ENCODE measurements at places on chromosomes 6 and 20.

GRCh38 chr20:20021835-20022234 lies 4.7 kb downstream of the NAA20 start:
- DNase-seq = no peak

GRCh38 chr6:167089243-167090142 lies 33.4 kb upstream of the CCR6 start:
- DNase-seq = no peak

GRCh38 chr6:142855893-142856623 lies 88.9 kb downstream of the HIVEP2 start:
- DNase-seq = no peak

GRCh38 chr20:17645546-17646208 lies 36.4 kb downstream of the RRBP1 start:
- no peak for DNase-seq

GRCh38 chr6:132569170-132569569 lies 952 bp upstream of the TAAR6 start:
- DNase-seq = no peak

GRCh38 chr6:119426619-119427018 lies 77.1 kb upstream of the MAN1A1 start:
- DNase-seq = peak; percentile 96

GRCh38 chr6:17096652-17097051 lies 5.2 kb upstream of the STMND1 start:
- no peak for DNase-seq

DNA sequence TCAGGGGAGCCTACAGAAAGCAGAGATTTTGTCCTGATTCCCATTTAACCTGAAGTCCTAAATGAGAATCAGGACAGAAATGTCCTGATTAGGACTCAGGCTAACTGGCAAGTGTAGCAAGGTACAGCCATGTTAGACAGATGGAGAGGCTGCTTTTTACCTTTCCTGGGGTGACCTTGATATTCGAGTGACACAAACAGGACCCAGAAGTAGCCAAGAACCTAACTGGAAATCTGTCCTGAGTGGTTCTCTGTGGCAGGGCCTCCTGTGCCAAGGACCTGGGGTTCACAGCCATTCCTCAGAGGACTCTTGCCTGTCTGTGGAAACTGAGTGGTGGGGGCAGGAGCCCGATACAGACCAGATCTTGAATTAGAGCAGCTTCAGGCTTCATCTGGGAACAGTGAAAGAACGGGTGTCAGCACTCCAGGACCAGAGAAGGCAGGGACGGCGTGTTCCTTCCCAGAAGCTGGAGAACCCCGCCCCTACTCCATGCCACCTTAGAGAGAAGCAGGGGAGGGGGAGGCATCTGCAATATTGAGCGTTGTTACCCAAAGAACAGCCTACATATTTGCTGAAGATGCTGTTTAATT lies 4.3 kb upstream of the FUCA2 start:
- no peak for DNase-seq

- DNase-seq = peak; percentile 75
Measured at GRCh38 chr6:166106076-166106686, 61.5 kb downstream of the TBXT start.

DNA sequence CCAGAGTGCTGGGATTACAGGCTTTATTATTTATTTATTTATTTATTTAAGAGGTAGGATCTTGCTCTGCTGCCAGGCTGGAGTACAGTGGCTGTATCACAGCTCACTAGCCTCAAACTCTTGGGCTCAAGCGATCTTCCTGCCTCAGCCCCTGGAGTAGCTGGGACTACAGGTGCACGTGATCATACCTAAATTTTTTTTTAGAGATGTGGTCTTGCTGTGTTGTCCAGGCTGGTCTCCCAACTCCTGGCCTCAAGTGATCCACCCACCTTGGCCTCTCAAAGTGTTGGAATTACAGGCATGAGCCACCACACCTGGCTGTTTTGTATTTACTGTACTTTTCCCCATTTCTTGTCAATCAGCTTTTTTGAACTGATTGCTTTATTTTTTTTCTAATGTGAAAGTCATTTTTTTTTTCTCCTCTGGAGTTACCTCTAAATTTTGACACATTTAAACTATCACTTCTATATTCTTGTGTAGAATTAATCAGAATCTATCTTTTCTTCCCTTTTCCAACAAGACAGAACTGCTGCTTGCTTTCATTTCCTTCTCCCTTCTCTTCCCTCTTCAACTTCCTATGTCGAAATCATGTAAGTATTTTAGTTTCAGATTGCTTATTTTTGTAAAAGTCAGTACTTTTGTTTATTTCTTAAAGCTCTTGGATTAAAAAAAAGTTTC lies 12.0 kb downstream of the PANK2 start:
- no peak for DNase-seq

All from myocyte (in vitro differentiated cells).